ENCODE measurements at places on chromosomes 3 and 15.

- DNase-seq = no peak
These were observed 3.1 kb upstream of the HLTF start for GRCh38 chr3:149089395-149089794.

DNA sequence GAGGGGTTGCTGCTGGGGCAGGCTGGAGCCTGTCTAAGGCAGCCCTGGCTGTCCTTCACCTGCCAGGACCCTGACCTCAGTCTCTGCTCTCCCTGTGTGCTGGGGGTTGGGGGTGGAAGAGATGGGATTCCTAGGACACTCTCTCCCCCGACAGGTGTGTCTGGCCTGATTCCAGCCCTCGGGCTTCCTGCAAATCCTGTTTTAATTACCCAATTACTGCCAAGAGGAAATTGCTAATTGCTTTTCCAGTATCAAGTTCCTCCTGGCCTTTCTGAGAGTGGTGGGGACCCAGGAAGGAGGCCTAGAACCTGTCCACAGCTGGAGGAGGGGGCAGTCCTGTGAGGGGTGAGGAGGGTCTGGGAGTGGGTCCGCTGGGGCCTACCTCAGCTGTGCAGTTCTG, 15.8 kb downstream of the PLXNA1 start:
- no peak for DNase-seq

GRCh38 chr3:53244271-53244670, 11.6 kb downstream of the TKT start:
- no peak for DNase-seq

DNA sequence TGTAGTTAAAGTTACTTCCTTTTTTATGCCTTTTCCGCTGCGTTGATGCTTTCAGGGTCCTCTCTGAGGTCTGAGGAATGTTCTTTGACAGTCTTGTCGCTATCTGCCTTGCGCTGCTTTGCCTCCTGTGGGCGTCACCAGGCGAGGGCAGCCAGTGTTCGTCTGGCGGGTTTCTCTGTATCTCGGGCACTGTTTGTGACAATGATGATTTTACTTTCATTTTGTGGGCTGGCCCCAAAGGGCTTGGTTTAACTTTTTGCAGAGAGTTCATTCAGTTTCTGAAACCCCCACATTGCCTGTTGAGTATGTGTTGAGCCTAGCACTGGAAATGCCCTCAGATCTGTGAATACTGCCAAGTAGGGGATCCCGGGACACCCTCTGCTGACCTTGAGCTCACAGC, 24.6 kb upstream of the SACM1L start:
- peak; percentile 46 for DNase-seq

- no peak for DNase-seq
These were observed 36.1 kb downstream of the IL17RD start for GRCh38 chr3:57128826-57129667.

GRCh38 chr3:195007766-195008165, 263.2 kb downstream of the XXYLT1 start:
- DNase-seq = no peak

GRCh38 chr3:24385012-24385615, 109.5 kb downstream of the THRB start:
- no peak for DNase-seq

- DNase-seq = no peak
These were observed 78.2 kb downstream of the ATG7 start for GRCh38 chr3:11350374-11350773.

Data from activated gamma-delta T cell (primary cell).